ENCODE measurements at places on chromosomes 12 and 14.

GRCh38 chr14:92657457-92658142, 90.8 kb downstream of the LGMN start:
- DNase-seq: peak; percentile 34

GRCh38 chr14:72742838-72743195, 151.1 kb downstream of the DPF3 start:
- DNase-seq: no peak

GRCh38 chr12:52209321-52209720, 17.5 kb upstream of the KRT80 start:
- no peak for DNase-seq

DNA sequence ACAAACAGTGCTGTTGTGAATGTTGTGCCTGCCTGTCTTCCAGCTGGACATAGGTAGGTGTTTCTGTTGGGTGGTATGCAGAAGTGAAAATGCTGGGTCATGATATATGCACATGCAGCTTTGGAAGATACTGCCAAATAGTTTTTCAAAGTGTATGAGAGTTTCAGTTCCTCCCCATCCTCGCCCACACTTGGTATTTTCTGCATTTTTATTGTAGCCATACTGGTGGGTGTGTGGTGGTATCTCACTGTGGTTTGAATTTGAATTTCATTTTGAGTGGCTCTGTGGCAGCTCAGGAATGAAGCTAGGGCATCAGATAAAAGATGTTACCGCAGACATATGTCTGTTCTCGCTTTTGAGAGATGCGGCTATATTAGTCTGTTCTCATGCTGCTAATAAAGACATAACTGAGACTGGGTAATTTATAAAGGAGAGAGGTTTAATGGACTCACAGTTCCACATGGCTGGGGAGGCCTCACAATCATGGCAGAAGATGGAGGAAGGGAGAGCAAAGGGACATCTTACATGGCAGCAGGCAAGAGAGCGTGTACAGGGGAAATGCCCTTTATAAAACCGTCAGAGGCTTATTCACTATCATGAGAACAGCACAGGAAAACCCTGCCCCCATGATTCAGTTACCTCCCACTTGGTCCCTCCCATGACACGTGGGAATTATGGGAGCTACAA, 183.1 kb downstream of the CAND1 start:
- DNase-seq: peak; percentile 50

DNA sequence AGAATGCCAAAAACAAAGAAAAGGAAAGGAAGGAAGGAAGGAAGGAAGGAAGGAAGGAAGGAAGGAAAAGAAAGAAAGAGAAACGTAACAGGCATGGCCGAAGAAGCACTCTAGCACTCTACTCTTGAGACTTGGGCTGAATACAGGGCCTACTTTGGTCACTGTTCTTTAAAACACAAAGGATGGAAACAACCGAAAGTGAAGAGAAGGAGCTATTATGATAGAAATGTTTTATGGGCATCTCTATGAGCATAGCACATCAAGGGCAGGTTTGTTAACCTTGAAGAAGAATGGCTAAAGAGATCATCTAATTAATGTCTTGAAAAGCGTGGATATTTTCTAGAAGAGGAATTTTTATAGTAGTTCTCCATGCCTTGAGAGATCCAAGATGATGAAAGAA, 15.9 kb upstream of the OTX2 start:
- DNase-seq: no peak

DNA sequence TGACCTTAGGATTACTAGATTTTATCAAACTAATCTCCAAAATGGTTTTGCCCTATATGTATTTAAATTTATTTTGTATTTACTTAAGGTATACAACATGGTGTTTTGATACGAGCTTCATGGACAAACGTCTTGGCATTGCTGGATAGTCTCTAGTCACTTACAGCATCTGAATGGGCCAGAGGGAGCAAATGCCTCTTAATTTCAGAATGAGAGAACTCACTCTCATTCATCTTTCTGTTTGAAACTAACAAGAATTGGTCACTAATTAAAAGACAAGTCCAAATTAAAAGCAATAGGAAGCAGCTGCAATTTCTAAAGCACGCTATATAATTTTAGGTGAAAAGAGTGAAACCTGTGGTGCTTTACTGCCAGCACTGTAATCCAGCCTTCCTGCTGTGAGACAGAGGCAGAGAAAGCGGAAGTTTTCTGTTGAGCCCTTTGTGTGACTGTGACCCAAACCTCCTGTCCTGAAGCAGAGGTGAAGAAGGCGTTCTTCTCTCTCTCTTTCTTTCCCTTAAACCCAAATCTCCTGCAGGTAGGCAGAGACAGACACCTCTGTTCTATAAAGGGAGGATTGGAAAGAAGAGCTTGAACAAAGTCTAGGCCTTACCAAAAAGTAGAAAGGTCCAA, 184.6 kb upstream of the NAV3 start:
- no peak for DNase-seq

DNA sequence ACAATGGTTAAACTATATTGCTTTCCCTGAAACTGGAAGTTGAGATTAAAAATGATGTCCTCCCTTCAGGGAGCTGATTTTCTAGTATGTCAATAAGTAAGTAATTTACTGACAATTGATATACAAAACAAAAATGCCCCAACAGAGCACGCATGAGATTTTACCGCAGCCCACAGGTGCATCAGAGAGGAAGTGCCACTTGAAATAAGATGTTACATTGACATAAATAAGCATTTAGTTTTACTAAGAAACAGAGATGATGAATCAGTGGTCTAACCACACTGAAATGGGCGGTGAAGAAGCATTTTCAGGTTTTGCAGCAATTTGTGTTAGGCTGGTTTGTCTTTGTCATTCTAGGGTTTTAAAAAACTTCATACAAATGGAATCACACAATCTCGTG, 8.8 kb upstream of the CLECL1 start:
- DNase-seq: peak; percentile 88

GRCh38 chr12:5723071-5723470, 222.0 kb downstream of the ANO2 start:
- no peak for DNase-seq

GRCh38 chr14:67416810-67417209, 4.8 kb upstream of the PLEK2 start:
- no peak for DNase-seq

DNA sequence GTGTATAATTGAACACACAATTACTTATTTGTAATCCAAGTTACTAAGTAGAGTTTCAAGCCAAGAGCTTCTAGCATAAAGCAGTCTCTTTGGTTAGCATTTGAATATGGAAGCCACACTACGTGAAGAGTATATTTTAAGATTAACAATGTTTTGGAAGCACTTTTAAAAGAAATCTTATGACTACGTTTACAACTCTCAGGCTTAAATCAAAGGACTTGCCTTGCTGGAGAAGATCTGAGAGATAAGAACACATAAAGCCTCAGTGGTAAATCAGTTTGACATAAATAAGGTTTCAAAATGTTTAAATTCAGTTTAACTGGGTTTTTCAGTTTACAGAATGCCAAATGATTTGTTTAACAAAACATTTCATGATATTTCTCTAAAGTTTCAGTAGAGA, 161.9 kb upstream of the PDE3A start:
- DNase-seq: no peak

DNA sequence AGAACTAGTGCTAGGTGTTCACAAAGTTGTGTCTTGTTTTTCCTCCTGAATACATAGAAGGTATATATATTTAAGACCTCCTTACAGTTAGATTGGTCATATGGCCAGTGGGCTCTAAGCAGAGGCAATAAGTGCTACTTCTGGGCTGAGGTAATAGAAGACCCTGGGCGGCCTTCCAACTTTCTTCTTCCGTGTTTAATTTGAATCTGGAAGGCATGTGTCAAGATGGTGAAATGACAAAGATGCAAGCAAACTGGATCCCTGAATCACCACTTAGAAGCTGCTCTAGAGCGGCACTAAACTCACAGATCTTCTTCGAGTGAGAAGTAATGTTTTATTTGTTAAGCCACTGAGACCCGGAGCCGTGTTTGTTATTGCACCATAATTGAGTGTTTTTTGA, 201.0 kb upstream of the GZMB start:
- no peak for DNase-seq
